Progenitor cell of endocrine pancreas (in vitro differentiated cells): ENCODE measurements at places on chromosomes 6 and 20. TPM values are rescaled to one million over a fixed set of nuclear protein-coding genes. Genes with fewer than 3 reads are reported as not detected.
A peak's percentile ranks its signal among the peaks of the same experiment; 100 is the strongest.

- H3K27ac ChIP-seq = peak overlapping the region; percentile 47
- H3K4me3 ChIP-seq = no peak overlapping the region
- DNase-seq = no peak
- peaks cover 8% of the 10 kb centered on the region for H3K4me1 ChIP-seq
- H3K27me3 ChIP-seq = peaks cover 76% of the 10 kb centered on the region
- H3K36me3 ChIP-seq = no peaks in the 10 kb centered on the region
Measured at GRCh38 chr6:10381133-10381829, 33.6 kb downstream of the TFAP2A start.

- no peak overlapping the region for H3K4me3 ChIP-seq
- no peaks in the 10 kb centered on the region for H3K27me3 ChIP-seq
- peaks cover 19% of the 10 kb centered on the region for H3K4me1 ChIP-seq
- H3K27ac ChIP-seq = no peak overlapping the region
- H3K36me3 ChIP-seq = peaks cover 6% of the 10 kb centered on the region
- DNase-seq = no peak
Measured at GRCh38 chr6:14499841-14500240, 382.3 kb downstream of the CD83 start.

DNA sequence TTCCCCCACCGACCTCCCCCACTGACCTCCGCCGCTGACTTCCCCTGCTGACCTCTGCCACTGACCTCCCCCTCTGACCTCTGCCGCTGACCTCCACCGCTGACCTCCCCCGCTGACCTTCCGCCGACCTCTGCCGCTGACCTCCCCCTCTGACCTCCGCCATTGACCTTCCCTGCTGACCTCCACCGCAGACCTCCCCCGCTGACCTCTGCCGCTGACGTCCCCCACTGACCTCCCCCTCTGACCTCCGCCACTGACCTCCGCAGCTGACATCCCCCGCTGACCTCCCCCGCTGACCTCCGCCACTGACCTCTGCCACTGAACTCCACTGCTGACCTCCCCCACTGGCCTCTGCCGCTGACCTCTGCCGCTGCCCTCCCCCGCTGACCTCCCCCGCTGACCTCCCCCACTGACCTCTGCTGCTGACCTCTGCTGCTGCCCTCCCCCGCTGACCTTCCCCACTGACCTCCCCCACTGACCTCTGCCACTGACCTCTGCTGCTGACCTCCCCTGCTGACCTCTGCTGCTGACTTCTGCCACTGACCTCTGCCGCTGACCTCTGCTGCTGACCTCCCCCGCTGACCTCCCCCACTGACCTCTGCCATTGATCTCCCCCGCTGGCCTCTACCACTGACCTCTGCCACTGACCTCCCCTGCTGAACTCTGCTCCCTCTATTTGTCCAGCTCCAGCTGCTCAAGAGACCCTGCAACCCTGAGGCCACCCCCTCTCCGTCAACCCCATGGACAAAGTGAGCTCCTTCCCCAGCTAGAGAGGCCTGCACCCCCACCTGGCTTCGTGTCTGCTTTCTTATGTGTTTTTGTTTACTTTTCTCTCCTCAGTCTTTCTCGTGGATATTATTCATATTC is 91.4 kb upstream of the AFDN start:
- H3K4me3 ChIP-seq = peak overlapping the region; percentile 27
- H3K36me3 ChIP-seq = peaks cover 7% of the 10 kb centered on the region
- no peak for DNase-seq
- H3K4me1 ChIP-seq = peaks cover 20% of the 10 kb centered on the region
- H3K27me3 ChIP-seq = no peaks in the 10 kb centered on the region

DNA sequence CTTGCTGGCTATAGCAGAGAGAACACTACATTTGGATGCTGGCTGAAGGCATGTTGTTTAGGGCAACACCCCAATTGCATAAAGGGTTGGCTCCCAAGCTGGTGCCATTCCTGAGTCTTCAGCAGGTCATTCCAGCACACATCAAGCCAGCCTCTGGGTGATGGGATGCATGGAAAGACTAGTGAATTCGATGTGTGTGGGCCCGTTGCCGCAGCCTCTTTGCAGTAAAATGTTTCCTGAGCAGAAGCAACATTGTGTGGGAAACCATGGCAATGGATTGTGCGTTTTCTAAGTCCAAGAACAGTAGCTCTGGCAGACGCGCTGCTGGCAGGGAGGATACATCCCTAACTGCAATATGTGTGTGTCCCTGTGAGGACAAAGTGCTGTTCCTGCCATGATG is 142.4 kb upstream of the SLC24A3 start:
- no peaks in the 10 kb centered on the region for H3K36me3 ChIP-seq
- DNase-seq = no peak
- H3K4me1 ChIP-seq = no peaks in the 10 kb centered on the region
- peaks cover 23% of the 10 kb centered on the region for H3K27me3 ChIP-seq

GRCh38 chr6:74557236-74557635 is 648.6 kb downstream of the COL12A1 start:
- no peaks in the 10 kb centered on the region for H3K36me3 ChIP-seq
- H3K27ac ChIP-seq = no peak overlapping the region
- no peaks in the 10 kb centered on the region for H3K4me1 ChIP-seq
- no peaks in the 10 kb centered on the region for H3K27me3 ChIP-seq

- no peaks in the 10 kb centered on the region for H3K27me3 ChIP-seq
- H3K4me3 ChIP-seq = no peak overlapping the region
- DNase-seq = no peak
- H3K36me3 ChIP-seq = no peaks in the 10 kb centered on the region
Measured at GRCh38 chr6:55601120-55601519, 22.1 kb upstream of the HMGCLL1 start.

DNA sequence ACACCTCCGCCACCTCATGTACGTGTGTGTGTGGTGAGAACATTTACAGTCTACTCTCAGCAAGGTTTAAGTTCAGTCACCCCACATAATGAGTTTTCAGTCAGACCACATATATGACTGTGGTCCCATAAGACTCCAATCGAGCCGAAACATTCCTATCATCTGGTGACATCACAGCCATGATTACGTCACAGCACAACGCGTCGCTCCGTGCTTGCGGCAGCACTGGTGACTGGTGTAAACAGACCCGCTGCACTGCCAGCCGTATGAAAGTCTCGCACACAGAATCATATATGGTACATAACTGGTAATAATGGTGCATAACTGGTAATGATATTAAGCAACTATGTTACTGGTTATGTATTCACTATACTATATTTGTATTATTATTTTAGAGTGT is 150.7 kb downstream of the DLL1 start:
- H3K36me3 ChIP-seq = peaks cover 1% of the 10 kb centered on the region
- H3K4me3 ChIP-seq = no peak overlapping the region
- no peaks in the 10 kb centered on the region for H3K27me3 ChIP-seq

DNA sequence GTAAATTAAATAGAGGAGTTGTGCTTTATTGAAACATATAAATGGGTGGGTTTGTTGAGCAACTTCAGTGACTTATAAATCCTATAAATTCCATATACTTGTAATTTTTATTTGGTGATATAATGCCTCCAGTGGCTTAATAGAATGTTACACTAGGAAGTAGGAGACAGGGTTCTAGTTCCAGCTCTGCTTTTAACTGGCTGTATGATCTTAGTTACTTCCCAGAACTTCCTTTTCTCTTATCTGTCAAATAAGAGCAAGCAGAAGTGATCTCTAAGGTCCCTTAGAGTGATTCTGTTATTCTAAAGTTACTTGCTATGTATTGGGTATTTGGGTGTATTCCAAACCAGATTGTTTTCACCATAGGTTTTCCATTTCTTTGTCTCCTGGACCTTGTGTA is 10.2 kb downstream of the ZSCAN23 start:
- no peaks in the 10 kb centered on the region for H3K27me3 ChIP-seq
- peaks cover 27% of the 10 kb centered on the region for H3K36me3 ChIP-seq
- no peaks in the 10 kb centered on the region for H3K4me1 ChIP-seq
- no peak overlapping the region for H3K27ac ChIP-seq
- no peak overlapping the region for H3K4me3 ChIP-seq

DNA sequence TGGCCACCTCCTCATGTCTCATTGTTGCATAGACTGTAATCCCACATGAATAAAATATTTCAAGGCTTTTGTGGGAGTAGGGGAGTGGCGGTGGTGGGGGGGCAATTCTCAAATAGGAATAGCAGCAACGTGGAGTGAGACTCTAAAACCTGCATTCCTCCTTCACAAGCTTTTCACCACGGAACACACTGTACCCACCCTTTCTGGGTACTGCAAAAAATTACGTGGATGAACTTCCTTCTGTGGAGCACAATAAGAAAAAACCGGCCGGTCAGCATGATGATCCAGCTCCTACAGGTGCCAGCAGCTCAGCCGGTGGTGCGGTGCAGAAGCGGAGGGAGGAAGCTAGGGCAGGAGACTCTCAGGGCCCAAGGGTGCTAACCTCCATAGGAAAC is 930 bp upstream of the RRAGD start:
- peak overlapping the region; percentile 91 for H3K4me3 ChIP-seq
- no peak overlapping the region for H3K27ac ChIP-seq
- H3K27me3 ChIP-seq = peaks cover 70% of the 10 kb centered on the region
- peaks cover 6% of the 10 kb centered on the region for H3K4me1 ChIP-seq
- DNase-seq = no peak
- H3K36me3 ChIP-seq = no peaks in the 10 kb centered on the region

- DNase-seq = no peak
- no peak overlapping the region for H3K4me3 ChIP-seq
- H3K27me3 ChIP-seq = no peaks in the 10 kb centered on the region
- H3K36me3 ChIP-seq = no peaks in the 10 kb centered on the region
- H3K4me1 ChIP-seq = peaks cover 1% of the 10 kb centered on the region
Measured at GRCh38 chr6:19157486-19157885, 679.7 kb upstream of the ID4 start.

DNA sequence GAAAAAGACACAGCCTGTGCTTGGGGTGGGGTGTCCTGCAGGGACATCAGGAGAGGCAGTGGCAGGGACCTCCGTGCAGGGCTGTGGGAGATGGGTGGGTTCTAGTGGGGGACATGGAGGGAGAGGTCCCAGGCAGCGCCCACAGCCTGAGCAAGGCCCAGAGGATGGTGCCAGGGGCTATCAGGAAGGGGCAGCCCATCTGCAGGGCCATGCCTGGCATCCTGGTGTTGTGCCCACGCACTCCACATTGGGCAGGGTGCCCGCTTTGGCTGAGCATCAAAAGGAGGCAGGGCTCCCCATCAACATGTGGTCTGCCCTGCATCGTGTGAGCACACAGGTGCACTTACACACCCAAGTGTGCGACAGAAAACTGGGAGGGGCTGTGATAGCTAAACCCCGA is 184.3 kb upstream of the SNX9 start:
- no peak for DNase-seq
- no peaks in the 10 kb centered on the region for H3K36me3 ChIP-seq
- H3K27ac ChIP-seq = no peak overlapping the region
- no peaks in the 10 kb centered on the region for H3K27me3 ChIP-seq

DNA sequence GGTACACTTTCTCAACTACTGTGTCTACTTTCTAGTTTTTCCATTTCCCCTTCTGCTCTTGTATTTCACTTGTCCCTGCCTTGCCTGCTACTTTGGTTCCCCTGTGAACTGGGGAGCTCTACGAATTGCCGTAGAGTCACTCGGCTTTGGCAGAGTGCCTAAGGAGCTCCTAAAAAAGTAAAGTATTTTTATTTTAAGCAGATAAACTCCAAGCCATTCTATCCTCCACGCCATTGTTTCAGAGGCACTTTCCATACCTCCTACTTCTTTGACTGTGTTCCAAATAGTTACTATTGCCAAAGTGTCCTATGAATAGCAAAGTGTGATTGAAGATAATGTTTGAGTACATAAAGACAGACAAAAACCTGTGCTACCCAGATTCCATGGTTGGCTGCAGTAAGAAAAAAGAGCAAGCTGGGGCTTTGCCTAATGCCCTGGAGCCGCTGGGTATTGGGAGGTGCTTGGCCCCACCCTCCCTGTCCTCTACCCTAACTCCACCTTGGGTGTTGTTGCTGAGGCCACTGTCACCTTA is 5.1 kb upstream of the MBOAT1 start:
- no peak overlapping the region for H3K4me3 ChIP-seq
- H3K4me1 ChIP-seq = peaks cover 9% of the 10 kb centered on the region
- no peaks in the 10 kb centered on the region for H3K36me3 ChIP-seq
- DNase-seq = no peak
- H3K27ac ChIP-seq = no peak overlapping the region

OR2H2 gene
- total RNA-seq = not detected in 2 replicates

EPHA7 gene
- total RNA-seq = 28.9 and 32.2 TPM in 2 replicates

CDKN1A gene
- total RNA-seq = 12.4 and 24.5 TPM in 2 replicates

PMEPA1 gene
- total RNA-seq = 9.1 and 9.2 TPM in 2 replicates

F13A1 gene
- total RNA-seq = 0.24 and 0.31 TPM in 2 replicates

DLK2 gene
- 0.60 and 0.73 TPM in 2 replicates for total RNA-seq
